ENCODE measurements at places on chromosomes 7 and 10.

DNA sequence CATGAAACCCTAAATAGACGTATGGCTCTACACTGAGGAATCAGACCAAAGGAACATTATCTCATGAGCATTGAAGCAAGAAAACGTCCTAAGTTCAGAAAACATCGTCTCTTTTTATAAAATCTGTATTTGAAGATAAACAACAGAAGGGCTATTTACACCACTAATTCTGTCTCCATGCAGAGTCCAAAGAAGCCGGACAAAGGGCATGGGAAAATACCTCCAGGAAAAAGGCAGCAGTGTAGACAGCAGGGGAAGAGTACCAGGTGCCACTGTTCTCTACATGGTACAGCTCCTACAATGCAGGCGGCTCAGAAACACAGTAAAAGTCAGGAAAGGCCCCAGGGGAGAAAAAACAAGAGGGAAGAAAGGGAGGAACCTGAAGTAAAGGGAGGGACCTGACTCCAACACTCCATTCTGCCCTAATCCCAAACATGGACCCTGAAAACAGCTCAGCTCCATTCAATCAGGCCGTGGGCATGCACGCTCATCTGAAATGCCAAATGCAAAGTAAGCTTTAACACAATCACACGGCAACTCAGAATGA, 17.5 kb downstream of the FAM171A1 start:
- DNase-seq, result no peak

DNA sequence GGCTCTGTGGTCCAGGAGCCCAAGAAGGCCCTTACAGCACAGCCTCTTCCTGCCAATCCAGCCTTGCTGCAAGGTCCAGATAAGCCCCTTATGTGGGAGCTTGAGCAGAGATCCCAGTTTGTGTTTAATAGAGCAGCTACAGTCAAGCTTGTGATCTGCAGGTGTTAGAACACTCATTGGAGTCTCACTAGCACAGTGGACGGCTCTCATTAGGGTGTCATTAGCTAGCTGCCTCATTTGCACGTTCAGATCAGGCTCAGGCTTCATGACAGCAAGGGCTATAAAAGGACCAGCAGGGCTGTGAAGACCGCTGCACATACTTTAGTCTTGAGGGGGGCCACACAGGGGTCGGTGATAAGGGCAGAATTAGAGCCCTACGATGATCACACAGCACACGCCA, 443.2 kb downstream of the RPS24 start:
- DNase-seq, result no peak

DNA sequence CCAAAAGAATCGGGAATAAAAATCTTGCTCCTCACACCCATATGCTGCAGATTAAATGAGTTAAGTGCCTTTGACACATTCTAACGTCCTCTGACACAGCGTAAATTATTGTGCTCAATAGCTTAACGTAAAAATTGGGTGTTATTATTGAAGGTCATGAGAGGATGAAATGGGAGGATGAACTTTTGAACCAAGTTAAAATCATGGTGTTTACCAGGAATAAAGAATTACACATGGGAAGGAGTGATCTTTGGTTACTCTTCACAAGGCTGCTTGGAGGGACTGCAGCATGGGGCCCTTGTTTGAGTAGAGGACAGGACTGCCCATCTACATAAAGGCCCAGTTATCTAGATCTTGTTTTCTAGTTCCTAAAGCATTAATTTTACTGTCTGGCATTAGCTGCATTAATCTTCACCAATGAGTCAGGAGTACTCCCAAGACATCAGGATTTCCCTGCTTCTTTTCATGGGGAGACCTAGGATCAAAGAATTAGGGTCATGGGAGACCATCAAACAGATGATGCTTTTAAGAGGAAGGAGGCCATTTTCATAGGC, 84.9 kb upstream of the PRR15 start:
- no peak for DNase-seq

GRCh38 chr7:75987026-75987804, 7.2 kb downstream of the TMEM120A start:
- DNase-seq, result no peak

DNA sequence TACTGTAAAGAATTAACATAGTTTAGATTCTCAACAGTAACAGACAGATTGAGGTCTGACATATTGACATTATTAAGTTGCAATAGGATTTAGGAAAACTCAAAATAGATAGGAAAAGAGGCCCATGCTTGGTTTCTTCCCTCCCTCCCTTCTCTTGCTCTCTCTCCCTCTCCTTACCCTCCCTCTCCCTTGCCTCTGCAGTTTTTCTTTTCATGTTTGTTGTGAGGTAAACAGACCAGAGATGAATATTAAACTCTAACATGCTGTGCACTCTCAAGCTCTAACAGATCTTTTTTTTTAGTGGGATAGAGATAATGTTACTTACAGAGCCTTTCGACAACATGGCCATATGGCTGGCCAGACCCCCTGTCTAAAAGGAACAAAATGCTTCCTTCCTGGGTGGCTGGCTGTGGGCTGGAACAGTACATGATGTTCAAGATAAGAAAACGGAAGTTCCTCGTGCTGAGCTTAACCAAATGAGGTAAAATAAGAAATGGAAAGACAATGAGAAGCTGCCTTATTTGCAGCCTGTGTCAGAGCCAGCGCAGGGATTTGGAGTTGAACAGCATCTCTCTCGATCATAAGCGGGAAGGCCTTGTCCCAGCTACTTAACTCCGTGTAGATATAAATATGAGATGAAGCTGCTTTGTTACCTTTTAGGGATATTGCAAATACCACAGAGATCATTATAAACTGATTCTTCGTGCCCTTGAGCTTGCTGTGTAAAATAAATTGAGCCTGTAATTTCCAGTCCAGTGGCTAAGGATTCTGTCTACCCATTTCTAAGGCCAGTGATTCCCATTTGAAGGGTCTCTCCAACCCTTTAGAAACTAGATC, 391.9 kb upstream of the NPVF start:
- DNase-seq, result no peak

DNA sequence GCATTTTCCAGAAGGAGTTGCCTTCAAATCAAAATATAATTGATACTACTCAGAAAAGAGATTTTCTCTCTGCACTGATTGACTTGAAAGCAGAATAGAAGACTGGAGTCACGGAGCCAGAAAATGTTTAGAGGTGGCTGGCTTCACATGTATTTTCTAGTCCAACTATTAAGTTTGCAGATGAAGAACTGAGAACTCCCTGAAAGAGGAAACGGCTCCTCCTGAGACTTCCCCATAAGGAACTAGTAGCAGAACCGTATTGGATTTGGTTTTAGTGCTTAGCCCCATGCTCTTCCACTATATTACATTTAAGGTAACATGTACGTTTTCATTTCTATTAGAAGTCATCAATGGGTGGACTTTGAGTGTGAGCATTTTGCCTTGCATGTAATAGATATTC, 946.3 kb downstream of the CNTNAP2 start:
- DNase-seq, result no peak

DNA sequence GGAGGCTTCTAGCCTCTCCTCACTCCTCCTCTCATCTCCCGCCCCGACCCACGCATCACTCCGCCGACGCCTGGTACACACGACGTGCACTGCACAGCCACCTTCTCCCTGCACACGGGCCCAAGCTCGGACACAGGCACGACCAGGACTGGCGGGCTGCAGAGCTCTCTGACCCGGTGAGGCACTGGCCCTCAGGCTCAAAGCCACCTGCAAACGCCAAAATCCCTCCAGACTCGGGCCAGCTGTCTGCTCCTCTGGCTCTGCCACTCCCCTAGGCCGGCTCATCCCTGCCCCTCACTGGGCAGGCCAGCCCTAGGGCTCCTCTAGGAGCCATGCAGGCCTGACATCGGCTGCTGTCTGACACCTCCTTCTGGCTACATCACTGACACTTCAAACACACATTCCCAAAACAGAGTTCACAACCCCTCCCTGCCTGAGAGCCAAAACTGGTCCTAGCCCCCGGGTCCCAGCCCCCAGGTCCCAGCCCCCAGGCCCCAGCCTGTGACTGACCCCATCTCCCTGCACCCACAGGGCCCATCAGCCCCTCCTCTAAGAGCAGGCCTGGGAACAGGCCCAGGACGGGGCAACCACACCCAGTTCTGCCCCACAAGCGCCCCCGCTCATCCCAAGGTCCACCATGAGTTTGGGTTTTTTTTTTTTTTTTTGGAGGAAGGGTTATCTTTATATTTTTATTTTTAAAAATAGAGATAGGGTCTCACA, 35.1 kb downstream of the MAD1L1 start:
- no peak for DNase-seq

GRCh38 chr10:34104829-34105572, 710.1 kb downstream of the PARD3 start:
- DNase-seq, result no peak

- DNase-seq, result no peak
Measured at GRCh38 chr10:44023517-44023916, 361.4 kb downstream of the CXCL12 start.

DNA sequence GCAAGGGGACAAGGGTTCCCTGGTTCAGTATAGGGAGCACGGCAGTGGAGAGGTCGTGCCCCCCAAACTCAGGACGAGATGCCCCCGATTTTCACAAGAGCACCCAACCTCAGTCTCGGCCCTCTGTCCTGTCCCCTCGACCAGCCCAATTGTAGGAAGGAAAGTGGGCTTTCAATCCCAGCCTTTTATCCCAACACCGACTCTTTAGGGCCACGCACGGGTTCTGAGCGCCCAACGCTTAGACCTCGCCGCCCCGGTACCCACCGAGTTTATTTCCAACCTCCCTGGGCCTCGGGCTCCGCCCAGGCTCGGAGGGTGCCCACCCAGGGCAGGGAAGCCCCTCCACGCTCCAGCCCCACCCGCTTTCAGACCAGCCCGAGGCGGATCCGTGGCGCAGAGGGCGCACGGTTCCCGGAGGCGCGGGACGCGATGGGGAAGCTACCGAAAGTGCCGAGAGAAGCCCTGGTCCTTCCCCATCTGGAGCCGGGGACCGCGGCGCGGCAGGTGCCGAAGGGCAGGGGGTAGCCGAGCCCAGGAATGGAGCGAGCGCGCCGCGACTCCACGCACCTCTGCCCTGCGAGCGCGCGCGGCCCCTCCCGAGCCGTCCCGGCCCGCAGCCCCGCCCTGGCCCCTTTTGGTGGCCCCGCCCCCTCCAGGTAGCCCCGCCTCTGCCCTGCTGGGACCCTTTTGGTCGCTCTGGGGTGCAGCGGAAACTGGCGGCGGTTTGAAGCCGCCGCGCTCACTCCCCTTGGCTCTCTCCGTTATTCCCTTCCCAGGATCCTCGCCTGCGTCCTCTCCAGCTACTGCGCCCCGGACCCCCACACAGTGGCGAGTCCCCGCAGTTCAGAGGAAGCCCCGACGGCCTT, 20.4 kb downstream of the GRID2IP start:
- DNase-seq, result no peak

GRCh38 chr7:25117226-25118047, 7.6 kb downstream of the CYCS start:
- no peak for DNase-seq

GRCh38 chr10:34121125-34121753, 693.9 kb downstream of the PARD3 start:
- no peak for DNase-seq

GRCh38 chr10:110870823-110871297, 868 bp upstream of the PDCD4 start:
- no peak for DNase-seq

- no peak for DNase-seq
Measured at GRCh38 chr10:60565492-60565891, 175.8 kb upstream of the ANK3 start.

DNA sequence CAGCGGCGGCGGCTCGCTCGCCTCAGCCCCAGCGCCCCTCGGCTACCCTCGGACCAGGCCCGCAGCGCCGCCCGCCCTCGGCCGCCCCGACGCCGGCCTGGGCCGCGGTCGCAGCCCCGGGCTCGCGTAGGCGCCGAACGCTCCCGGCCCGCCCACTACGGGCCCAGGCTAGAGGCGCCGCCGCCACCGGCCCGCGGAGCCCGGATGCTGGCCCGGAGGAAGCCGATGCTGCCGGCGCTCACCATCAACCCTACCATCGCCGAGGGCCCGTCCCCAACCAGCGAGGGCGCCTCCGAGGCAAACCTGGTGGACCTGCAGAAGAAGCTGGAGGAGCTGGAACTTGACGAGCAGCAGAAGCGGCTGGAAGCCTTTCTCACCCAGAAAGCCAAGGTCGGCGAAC, 18.2 kb upstream of the TSPAN33 start:
- DNase-seq, result no peak

- DNase-seq, result no peak
Measured at GRCh38 chr7:133822001-133822641, 305.0 kb upstream of the LRGUK start.

- DNase-seq, result no peak
Measured at GRCh38 chr7:51027935-51028830, 245.5 kb upstream of the GRB10 start.

DNA sequence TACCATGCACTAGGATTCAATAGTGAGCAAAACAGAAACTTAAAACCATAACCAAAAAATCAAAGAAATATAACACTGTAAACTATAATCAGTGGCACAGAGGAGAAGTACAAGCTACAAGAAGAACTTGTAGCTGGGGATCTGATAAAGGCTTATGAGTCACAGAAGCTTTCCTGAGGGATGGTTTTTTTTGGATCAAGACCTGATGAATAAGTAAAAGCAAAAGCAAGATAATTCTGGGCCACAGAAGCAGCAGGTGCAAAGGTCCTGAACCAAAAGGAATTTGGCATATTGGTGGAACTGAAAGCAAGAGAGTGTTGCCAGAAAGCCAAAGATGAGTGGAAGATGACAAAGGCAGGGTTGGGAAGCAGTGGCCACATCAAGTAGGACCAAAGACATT, 37.4 kb upstream of the BET1 start:
- no peak for DNase-seq

- no peak for DNase-seq
Measured at GRCh38 chr10:117716889-117717288, 174.3 kb downstream of the EMX2 start.

DNA sequence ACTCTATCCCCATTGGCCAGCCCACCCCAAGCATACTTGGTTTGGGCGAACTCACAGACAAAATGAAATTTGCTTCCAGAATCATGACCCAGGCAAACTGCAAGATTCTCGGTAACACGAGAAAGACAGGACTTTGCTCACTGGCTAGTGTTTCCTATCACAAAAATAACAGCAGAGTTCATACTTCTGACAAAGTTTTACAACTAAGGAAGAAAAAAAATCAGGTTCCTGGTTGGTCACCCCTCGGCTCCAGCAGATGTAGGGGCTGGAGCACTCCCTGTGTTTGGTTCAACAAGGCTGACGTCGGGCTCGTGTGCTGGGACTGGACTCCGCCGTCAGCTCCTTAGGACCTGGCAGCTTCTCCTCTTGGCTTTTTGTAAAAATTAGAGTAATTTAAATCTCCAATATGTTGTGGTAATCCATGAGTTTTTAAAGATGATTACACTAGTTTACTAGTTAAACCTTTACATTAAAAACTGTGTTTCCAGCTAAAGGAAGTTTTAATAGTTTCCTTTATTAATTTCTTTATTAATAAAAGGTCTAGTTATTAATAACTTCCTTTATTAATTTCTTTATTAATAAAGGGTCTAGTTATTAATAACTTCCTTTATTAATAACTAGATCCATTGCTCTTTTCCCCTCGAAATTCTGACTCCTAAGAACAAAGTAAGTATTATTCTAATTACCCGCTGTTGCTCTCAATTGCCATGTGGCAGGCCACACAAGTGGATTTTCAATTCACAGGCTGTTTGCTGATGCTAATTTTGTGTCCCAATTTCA, 115.6 kb upstream of the RNF32 start:
- DNase-seq, result no peak

- DNase-seq, result no peak
Measured at GRCh38 chr10:12337453-12338372, 11.6 kb upstream of the CAMK1D start.

- no peak for DNase-seq
Measured at GRCh38 chr7:132430861-132431822, 145.1 kb downstream of the PLXNA4 start.
